ENCODE measurements at places on chromosomes 1 and 21.
A peak's percentile ranks its signal among the peaks of the same experiment; 100 is the strongest.

DNA sequence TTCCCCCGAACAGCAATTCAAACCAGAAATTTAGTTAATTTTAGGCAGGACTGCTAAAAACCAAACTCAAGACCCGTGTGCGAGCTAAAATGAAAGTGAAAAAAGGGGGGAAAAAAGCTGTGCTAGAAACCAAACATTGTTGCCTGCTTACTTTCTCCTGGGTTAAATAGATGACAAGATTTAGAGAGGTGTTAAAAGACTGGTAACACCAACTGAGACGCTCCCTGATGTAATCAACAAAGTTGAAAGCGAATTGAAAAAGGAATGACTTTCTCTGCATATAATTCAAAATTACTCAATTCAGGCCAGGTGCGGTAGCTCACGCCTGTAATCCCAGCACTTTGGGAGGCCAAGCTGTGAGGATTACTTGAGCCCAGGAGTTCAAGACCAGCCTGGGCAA, 6.8 kb downstream of the CDCA8 start:
- H3K4me1 ChIP-seq = peaks cover 3% of the 10 kb centered on the region
- no peaks in the 10 kb centered on the region for H3K27me3 ChIP-seq
- H3K36me3 ChIP-seq = peaks cover 80% of the 10 kb centered on the region
- DNase-seq = no peak
- H3K27ac ChIP-seq = no peak overlapping the region
- H3K4me3 ChIP-seq = no peak overlapping the region

DNA sequence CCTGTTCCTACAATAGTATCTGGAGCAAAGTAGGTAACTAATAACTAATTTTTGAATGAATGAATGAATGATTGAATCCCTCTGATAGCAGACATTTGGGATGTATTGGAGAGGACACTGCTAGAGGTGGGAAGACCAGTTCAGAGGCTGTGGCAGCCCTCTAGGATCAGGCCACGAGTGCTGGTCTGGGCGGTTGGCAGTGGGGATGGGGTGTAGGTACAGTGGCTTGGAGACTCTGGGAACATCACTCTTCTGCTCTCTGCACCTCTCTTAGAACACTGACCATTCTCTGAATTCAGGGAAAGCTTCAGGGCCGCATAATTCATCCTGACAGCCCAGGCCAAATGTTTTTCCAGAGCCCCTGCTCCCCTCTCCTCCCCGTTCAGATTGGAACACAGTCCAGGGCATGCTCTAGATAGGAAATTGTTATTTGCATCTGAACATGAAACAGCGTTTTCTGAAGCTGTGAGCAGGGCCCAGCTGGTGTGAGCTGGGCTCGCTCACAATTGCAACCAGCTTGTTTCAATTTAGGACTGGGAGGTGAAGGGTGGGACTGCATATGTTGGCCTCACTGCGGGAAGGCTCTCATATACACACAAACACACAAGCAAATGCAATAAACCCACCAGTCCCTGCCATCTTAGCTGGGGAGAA, 253.1 kb upstream of the USP24 start:
- peaks cover 3% of the 10 kb centered on the region for H3K27me3 ChIP-seq
- no peaks in the 10 kb centered on the region for H3K36me3 ChIP-seq
- peaks cover 19% of the 10 kb centered on the region for H3K4me1 ChIP-seq
- H3K4me3 ChIP-seq = no peak overlapping the region

DNA sequence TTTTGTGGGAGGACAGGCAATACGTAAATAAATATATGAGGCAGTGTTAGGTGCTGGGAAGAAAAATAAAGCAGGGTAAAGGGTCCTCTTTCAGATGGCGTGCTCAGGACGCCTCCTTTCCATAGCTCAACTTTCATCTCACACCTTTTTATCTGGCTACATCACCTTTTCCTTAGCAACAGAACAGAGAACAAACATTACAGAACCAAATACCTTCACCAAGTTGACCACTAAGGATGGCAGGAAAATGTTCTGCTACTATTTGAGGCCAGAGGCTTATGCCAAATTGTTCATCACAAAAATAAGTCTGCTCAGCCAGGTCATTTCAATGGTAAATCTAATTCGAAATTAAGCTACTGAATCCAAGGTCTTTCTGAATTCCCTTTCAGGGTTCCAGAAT, 149.2 kb upstream of the C1orf21 start:
- peaks cover 5% of the 10 kb centered on the region for H3K36me3 ChIP-seq
- H3K4me3 ChIP-seq = no peak overlapping the region
- peaks cover 9% of the 10 kb centered on the region for H3K4me1 ChIP-seq
- peaks cover 3% of the 10 kb centered on the region for H3K27me3 ChIP-seq

DNA sequence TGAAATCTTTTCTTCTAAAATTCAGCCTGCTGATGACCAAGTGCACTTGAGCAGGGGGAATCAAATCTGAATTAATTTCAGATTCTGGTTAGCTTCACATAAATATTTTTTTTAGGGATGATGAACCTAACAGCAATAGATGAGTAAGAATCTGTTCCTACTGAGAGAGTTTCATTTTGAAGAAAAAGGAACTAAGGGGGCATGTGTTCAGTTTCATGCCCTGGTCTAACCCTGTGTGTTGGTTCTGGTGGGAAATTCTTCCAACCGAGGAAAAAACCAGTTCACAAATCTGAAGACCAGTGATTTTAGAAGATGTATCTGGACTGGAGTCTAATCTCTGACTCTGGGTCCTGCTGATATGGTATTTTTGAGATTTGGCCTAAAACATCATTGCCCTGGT, 13.7 kb downstream of the SELL start:
- peaks cover 20% of the 10 kb centered on the region for H3K27me3 ChIP-seq
- H3K27ac ChIP-seq = no peak overlapping the region
- no peaks in the 10 kb centered on the region for H3K4me1 ChIP-seq
- no peak for DNase-seq

DNA sequence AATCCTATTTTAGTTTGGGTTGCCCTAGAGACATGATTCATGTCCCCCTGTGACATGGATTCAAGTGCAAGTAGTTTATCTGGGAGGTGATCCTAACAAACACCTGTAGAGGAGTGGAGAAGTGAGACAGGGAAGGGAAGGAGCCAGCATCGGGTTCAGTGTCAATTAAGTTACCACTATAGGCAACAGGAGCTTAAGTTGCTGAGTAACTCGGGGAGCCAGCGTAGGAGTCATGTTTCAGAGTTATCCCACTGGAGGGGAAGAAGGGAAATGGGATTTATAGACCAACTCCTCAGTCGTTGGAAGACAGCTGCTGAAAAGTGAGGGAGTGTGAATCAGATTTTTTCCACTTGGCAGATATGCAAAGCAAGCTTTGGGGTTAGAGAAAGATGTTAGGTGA, 54.9 kb downstream of the SLC30A7 start:
- peaks cover 41% of the 10 kb centered on the region for H3K4me1 ChIP-seq
- peak; percentile 18 for DNase-seq
- no peaks in the 10 kb centered on the region for H3K27me3 ChIP-seq
- H3K27ac ChIP-seq = peak overlapping the region; percentile 61

GRCh38 chr1:96306809-96307560, 414.6 kb upstream of the PTBP2 start:
- peaks cover 4% of the 10 kb centered on the region for H3K27me3 ChIP-seq
- no peaks in the 10 kb centered on the region for H3K36me3 ChIP-seq
- DNase-seq = no peak

- no peak overlapping the region for H3K4me3 ChIP-seq
- DNase-seq = no peak
- peaks cover 5% of the 10 kb centered on the region for H3K27me3 ChIP-seq
- H3K27ac ChIP-seq = peak overlapping the region; percentile 45
- H3K4me1 ChIP-seq = peaks cover 35% of the 10 kb centered on the region
- peaks cover 33% of the 10 kb centered on the region for H3K36me3 ChIP-seq
Measured at GRCh38 chr1:202802998-202803932, 5.0 kb downstream of the KDM5B start.

GRCh38 chr1:50080904-50081586, 27.7 kb upstream of the ELAVL4 start:
- H3K4me1 ChIP-seq = no peaks in the 10 kb centered on the region
- H3K4me3 ChIP-seq = no peak overlapping the region
- H3K36me3 ChIP-seq = no peaks in the 10 kb centered on the region
- H3K27me3 ChIP-seq = no peaks in the 10 kb centered on the region
- no peak for DNase-seq
- no peak overlapping the region for H3K27ac ChIP-seq

DNA sequence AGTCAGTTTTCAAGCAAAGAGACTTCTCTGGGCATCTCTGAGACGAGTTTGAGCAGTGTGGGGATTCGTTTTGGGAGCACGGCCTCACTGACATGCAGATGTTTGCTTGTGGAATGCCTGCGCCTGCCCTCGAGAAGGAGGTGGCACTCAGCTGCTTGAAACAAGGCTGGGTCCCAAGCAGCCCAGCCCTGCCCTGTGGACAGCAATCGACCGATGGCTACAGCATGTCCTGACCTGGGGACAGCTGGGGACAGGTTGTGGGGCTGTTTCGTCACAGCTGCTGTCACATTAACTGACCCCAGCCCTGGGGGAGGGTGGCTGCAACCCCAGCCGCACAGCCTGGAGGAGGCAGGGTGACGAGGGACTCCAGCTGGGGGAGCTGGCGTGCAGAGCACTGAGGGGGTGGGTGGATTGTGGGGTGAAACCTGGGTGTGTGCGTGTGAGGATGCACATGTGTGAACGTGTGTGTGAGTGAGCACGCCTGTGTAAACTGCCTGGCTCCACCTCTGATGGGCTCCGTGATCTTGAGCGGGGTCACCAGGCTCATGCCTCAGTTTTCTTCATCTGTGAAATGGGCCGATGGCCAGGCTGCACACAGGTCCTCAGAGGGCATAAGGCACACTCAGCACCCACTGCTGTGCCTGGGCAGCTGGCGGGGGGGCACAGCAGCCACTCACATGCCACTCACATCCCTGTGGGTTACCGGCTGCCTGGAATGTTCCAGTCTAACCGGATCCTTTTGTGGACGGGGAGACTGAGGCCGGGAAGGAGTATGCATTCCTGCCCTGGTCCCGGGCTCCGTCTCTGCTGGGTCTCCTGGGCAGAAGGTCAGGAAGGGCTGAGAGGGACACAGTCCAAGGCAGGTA, 49.3 kb downstream of the COL18A1 start:
- H3K4me3 ChIP-seq = no peak overlapping the region
- H3K27me3 ChIP-seq = no peaks in the 10 kb centered on the region
- DNase-seq = no peak
- H3K4me1 ChIP-seq = peaks cover 21% of the 10 kb centered on the region
- peak overlapping the region; percentile 83 for H3K27ac ChIP-seq
- H3K36me3 ChIP-seq = no peaks in the 10 kb centered on the region

DNA sequence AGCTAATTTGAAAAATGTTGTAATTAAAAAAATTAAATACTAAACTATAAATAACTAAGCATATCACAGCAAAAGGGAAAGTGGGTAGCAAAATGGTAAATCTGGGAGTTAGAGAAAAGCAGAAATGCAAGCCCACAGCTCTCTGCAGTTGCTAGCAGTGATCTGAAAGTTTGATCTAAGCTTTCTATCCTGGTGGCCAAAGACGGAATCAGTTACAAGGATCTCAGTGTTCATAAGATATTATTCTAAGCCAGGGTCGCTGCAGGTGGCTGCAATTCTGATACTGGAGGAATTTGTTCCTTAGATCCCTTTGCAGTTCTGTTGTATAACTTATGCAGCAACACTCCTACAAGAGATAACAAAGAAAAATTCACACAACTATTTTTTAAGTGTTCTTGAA, 363.7 kb downstream of the SETD4 start:
- no peak for DNase-seq
- H3K4me1 ChIP-seq = no peaks in the 10 kb centered on the region
- H3K27me3 ChIP-seq = peaks cover 17% of the 10 kb centered on the region

- no peak overlapping the region for H3K27ac ChIP-seq
- H3K27me3 ChIP-seq = no peaks in the 10 kb centered on the region
- no peaks in the 10 kb centered on the region for H3K4me1 ChIP-seq
Measured at GRCh38 chr1:192830595-192831246, 21.9 kb downstream of the RGS2 start.

GRCh38 chr1:7644086-7644485, 127.0 kb upstream of the VAMP3 start:
- H3K36me3 ChIP-seq = no peaks in the 10 kb centered on the region
- H3K27ac ChIP-seq = no peak overlapping the region
- peak overlapping the region; percentile 44 for H3K4me3 ChIP-seq

GRCh38 chr1:151187205-151187604, 2.8 kb downstream of the VPS72 start:
- peaks cover 22% of the 10 kb centered on the region for H3K4me1 ChIP-seq

GRCh38 chr1:189237008-189237407, 1240.7 kb downstream of the BRINP3 start:
- no peaks in the 10 kb centered on the region for H3K27me3 ChIP-seq
- DNase-seq = no peak
- no peaks in the 10 kb centered on the region for H3K4me1 ChIP-seq
- no peak overlapping the region for H3K4me3 ChIP-seq

DNA sequence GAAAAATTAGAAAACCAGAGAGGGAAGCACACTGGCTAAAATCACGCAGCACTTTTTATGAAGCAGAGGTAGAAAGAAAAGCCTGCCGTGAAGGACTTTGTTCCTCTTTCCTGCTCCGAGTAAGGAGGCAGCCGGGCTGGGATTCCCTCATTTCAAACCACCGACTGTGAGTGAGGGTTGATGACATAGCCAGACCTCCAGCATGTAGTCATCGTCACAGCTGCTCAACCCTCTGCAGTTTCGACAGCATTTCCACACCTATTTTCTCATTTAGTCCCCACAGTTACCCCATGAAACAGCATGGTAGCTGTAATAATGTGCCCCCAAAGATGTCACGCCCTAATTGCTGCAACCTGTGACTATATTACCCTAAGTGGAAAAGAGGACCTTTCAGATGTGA, 35.3 kb downstream of the FCRL5 start:
- peaks cover 2% of the 10 kb centered on the region for H3K4me1 ChIP-seq
- H3K27ac ChIP-seq = no peak overlapping the region
- no peaks in the 10 kb centered on the region for H3K36me3 ChIP-seq

- H3K4me1 ChIP-seq = peaks cover 31% of the 10 kb centered on the region
- peak overlapping the region; percentile 50 for H3K27ac ChIP-seq
- H3K27me3 ChIP-seq = no peaks in the 10 kb centered on the region
- H3K36me3 ChIP-seq = peaks cover 28% of the 10 kb centered on the region
- no peak for DNase-seq
Measured at GRCh38 chr1:214422137-214422671, 129.2 kb downstream of the PTPN14 start.

Data from nephron progenitor cell (in vitro differentiated cells).